ENCODE measurements at places on chromosomes 4 and X.
A peak's percentile ranks its signal among the peaks of the same experiment; 100 is the strongest.

GRCh38 chrX:11558972-11559371 lies 106.7 kb downstream of the ARHGAP6 start:
- no peak for DNase-seq

- no peak for DNase-seq
Measured at GRCh38 chr4:26525771-26526150, 35.5 kb upstream of the CCKAR start.

GRCh38 chrX:66931713-66932112 lies 292.8 kb upstream of the EDA2R start:
- DNase-seq = no peak

DNA sequence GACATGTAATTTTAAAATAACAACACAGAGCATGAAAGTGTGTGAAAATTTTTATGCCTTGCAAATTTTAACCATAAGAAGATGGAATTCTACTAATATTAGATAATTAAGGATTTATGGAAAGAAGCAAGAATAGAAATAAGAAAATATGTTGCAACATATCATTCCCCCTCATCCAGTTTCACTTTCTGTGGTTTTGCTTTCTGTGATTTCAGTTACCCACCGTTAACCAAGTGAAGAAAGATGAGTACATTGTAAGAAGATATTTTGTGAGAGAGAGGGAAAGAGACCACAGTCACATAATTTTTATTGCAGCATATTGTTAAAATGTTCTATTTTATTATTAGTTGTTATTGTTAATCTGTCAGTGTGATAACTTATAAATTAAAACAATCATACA lies 77.9 kb downstream of the ADAM29 start:
- no peak for DNase-seq

- peak; percentile 67 for DNase-seq
Measured at GRCh38 chr4:110510955-110511544, 35.1 kb downstream of the ENPEP start.

DNA sequence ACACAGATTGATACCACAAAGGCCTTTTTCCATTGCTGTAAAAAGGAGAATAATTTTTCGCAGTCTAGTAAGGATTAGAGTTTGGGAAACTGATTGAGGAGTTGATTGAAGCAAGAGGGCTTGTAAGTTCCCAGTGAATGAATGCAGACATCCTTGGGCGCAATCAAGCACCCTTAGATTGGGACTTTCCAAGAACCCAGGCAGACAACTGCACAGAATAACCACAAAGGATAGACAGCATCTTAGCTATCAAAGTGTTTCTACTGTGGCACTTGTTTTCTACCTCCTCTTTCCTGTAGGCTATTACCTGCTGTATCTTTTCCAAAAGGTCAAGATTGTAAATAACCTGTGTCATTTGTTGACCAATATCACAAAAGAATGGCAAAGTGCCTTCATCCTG lies 2.6 kb downstream of the COX18 start:
- no peak for DNase-seq

- no peak for DNase-seq
Measured at GRCh38 chr4:65921180-65921579, 250.9 kb upstream of the EPHA5 start.

GRCh38 chr4:55184600-55185523 lies 59.5 kb upstream of the KDR start:
- DNase-seq = peak; percentile 14

GRCh38 chrX:153812220-153812619 lies 17.8 kb downstream of the SSR4 start:
- no peak for DNase-seq

- no peak for DNase-seq
Measured at GRCh38 chr4:128861856-128862518, 52.5 kb downstream of the JADE1 start.

GRCh38 chr4:6195602-6196319 lies 4.6 kb downstream of the JAKMIP1 start:
- DNase-seq = no peak

GRCh38 chr4:137076908-137077307 lies 455.4 kb downstream of the PCDH18 start:
- DNase-seq = no peak

DNA sequence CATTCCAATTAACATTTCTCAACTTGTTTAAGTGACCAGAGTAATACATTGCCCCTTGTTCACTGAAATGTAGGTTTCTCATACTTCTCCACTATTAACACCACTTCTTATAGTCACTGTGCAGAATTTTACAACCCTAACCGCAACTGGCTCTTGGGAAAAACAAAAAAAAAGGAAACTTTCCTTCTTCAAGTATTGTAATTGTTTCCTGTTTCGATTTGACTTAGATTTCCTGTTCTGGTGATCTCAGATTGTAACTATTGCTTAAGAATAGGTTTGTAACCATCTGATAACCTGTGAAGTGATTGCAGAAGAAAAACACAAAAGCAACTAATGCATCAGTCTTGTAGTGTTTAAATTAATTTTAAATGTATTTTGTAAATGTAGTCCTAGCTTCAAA lies 594.7 kb upstream of the GALNT7 start:
- DNase-seq = no peak

- no peak for DNase-seq
Measured at GRCh38 chr4:149345424-149345823, 470.2 kb downstream of the IQCM start.

GRCh38 chr4:108113229-108113628 lies 55.5 kb downstream of the LEF1 start:
- no peak for DNase-seq

GRCh38 chr4:1608196-1608820 lies 75.8 kb downstream of the FAM53A start:
- DNase-seq = no peak
